LHCN-M2 (cell line): ENCODE measurements at places on chromosomes 6 and 20. TPM values are rescaled to one million over a fixed set of nuclear protein-coding genes. Genes with fewer than 3 reads are reported as not detected.

The TDRD6 gene
- not detected in 2 replicates for total RNA-seq

- DNase-seq = no peak
Measured at GRCh38 chr6:37083243-37084138, 78.0 kb downstream of the FGD2 start.

The RAET1E gene
- 1.3 and 2.8 TPM in 2 replicates for total RNA-seq

DNA sequence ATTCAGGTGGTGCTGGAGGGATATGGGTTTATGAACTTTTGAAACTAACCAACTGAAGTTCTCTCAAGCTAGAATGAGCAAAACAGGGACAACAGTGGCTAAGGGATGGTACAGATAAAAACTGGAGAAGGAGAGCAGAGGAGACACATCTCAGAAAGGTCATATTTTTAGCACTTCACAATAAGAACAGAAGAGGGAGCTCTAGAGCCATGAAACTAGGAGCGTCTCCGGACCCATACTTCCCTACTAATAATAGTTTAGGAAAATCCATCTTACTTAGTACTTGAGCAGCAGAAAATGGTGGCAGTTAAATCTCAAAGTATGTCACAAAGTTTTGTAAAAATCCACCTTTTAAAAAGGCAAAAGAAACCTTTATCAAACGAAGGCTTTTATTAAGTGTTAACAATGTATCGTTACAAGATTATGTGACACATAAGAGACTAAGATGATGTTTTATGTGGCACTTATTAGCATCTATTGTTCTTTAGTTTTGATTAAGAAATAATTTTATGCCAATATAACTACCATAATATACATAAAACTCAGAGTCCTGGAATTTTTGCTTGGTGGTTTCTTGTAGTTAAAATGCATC is 278.6 kb downstream of the TBC1D32 start:
- DNase-seq = peak; percentile 54

DNA sequence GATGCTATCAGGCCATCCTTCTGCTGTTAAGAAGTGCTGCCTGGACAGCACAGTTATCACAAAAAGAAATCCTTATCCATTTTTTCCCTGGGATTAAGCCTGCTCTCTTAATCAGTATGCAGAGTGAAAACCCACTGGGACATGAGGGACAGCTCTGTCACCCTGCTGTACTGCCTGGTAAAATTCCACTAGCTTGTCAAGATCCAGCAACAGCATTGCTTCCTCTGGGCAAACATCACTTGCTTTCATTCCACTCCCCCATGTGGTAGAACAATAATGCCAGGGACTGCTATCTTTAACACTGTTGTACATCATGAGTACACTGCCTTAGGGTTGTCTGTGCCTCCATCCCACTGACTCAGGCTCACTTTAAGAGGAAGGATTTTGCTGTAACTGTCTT is 331.3 kb downstream of the KIF16B start:
- peak; percentile 32 for DNase-seq

DNA sequence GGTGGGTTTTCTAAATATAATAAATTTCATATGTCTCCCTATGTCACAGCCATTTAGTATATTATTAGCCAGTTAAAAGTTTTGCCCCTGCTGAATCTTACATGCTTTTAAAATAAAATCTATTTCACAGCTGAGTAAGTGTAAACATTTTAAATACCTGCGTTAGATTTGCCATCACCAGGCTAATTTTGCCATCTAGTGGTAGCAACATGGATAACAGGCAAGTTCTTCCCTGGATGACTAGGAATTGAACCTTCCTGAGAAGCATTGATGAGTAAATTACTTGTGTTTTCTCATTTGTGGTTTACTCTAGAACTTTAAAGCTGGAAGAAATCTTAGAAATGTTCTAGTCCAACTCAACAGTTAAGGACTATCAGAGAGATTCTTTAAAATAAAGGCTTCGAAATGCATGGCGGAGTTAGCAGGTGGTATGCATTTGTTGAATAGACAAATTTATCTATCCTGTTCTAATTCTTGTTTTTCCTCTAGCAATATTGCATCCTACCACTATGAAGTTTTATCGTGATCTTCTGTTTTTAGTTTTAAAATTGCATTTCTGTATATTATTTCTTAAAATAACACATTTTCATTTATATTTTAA is 2.6 kb downstream of the PRSS35 start:
- DNase-seq = peak; percentile 57

The CTCFL gene
- not detected in 2 replicates for total RNA-seq

The TUBB1 gene
- not detected in 2 replicates for total RNA-seq

DNA sequence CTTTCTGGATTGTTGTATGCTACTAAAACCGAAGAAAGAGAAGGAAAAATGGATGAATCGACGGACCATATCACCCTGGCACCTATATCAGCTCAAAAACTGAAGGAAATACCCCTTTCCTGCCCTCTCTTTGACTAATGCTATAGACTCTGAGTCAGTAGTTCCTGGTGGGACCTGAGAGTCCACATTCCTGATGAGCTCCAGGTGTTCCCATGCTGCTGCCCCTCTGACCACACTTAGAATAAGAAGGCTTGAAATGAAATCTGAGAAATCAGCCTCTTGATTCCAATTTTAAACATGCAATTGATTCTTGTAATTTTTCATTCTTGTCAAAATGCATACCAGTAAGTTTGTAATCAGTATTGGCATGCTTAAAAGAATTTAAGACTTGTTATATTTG is 75.2 kb downstream of the PRL start:
- no peak for DNase-seq

DNA sequence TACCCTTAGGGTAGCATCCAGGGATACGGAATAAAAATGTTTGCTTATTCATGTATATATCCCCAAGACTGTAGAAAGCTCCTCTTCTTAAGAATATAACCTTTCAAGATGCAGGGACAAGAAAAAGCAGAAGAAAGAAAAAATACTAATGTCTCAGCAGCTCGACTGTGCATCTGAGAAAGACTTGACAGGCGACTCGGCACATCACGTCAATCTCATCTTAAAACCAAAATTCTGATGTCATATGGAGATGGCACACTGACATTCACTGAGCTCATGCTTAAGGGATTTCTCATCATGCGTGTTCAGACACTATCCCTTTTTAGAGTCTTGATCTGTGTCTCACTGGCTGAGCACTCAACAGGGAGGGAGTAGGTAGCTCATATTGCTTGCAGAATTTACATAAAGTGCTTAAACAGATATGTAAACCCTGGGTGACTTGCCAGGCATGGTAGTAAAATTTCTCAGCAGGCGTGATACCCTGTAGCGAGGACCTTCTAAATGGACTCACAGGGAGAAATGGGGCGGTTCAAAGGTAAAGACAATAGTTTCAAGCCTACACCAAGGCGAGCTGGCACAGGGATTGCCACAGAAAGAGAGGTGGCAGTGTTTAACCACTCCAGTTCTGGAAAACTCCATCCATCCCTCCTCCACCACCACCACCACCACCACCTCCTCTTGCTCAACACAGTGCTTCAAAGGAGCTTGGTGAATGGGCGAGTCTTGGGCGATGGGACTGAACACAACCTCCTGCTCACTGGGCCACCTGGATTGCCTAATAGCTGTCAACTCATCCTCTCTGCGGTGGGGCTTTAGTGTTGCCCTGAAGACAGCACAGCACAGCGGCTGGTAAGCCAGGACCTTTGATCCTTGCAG is 330.5 kb downstream of the TFAP2A start:
- no peak for DNase-seq

GRCh38 chr20:2688041-2688591 is 4.5 kb upstream of the EBF4 start:
- DNase-seq = peak; percentile 14

DNA sequence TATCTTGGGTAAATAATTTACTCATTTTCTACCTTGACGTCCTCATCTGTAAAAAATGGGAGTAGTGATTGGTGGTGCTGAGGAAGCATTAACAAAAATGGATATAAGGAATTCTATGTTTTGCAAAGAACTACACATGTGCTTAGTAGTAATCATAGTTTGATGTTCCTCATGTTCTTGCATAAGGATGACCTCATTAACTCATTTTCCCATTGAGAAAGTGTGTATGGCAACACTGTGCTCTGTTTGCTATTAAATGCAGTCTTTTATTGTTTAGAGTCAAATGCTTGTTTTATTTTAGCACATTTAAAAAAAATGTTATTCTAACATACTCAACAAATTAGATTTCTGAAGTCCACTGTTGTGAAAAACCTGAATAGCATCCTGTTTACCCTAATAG is 211.2 kb upstream of the RSPO3 start:
- DNase-seq = no peak

The ULBP2 gene
- total RNA-seq = 7.6 and 8.1 TPM in 2 replicates

The QRSL1 gene
- total RNA-seq = 10.1 and 11.0 TPM in 2 replicates

DNA sequence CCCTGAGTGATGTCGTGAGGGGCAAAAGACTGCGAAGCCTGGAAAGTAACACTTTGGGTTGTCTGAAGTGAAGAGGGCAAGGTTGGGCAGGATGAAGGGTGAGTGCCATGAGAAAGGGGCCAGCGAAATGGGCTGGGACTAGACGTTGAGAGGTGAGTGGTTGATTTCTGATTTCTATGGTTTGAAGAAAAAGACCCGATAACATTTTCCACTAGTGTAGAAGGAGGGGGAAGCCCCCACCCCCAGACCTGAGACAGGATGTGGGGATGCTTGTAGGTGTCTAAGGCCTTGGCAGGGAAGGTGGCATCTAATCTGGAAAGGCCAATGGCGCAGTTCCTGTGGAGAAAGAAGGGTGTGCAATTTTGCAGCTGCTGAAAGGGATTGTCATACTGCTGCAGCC is 25.3 kb upstream of the KIF3B start:
- no peak for DNase-seq

DNA sequence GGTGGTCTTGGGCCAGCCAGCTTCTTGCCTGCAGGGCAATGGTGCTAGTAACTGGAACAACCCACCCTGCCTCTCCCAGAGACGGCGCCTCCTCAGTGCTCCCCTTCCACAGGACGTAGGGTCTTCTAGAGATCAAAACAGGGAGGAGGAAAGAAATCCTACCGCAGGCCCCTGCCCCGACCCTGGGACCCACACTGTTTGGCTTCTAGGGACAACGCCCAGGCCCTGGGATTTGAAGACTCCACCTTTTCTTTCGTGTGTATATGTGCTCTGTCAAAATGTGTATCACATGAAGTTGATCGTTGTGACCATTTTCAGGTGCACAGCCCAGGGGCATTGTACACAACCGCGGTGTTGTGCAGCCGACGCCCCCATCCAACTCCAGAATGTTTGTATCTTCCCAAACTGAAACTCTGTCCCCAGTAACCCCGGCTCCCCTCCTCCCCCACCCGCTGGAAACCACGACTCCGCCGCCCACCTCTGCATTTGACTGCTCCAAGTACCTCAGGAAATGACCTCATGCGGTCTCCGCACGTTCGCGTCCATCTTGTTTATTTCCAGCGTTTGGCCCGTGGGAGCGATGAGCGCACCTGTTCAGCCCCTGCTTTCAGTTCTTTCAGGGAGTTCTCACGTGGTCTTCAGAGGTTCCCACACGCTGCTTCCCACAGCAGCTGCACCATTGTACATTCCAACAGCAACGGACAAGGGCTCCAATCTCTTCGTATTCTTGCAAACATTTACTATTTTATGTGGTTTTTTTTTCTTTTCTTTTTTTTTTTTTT is 3.4 kb upstream of the BHLHE23 start:
- peak; percentile 79 for DNase-seq

GRCh38 chr6:37988127-37988526 is 168.6 kb downstream of the ZFAND3 start:
- no peak for DNase-seq

The DTNBP1 gene
- 1.9 and 6.1 TPM in 2 replicates for total RNA-seq

The PSMB8 gene
- 39.8 and 55.6 TPM in 2 replicates for total RNA-seq

DNA sequence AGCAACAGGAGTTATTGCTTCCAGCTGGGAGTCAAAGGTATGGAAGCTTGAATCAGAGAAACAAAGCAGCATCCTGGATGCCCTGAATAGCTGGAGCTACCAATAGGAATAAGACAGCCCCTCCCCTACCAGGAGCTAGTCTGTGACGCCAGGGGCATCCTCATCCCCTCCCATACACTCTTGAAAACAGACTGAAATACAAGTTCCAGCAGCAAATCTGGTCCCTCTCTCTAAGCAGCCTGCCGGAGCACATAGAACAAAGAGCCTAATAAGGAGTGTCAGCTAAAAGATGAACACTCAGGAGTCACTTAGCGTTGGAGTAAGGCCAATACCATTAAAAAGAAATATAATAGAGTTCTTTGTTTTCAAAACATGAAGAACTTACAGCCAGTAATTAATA is 25.6 kb downstream of the FILIP1 start:
- no peak for DNase-seq

GRCh38 chr6:44542401-44543116 is 155.1 kb downstream of the CDC5L start:
- DNase-seq = no peak

GRCh38 chr6:31075528-31075927 is 36.8 kb downstream of the C6orf15 start:
- DNase-seq = peak; percentile 71

The XKR7 gene
- under 0.01 TPM in 1 of 2 replicates, not detected in the other for total RNA-seq

The CST4 gene
- not detected in 2 replicates for total RNA-seq

The ATP9A gene
- total RNA-seq = 1.8 and 2.0 TPM in 2 replicates

GRCh38 chr6:49519660-49520059 is 19.9 kb downstream of the GLYATL3 start:
- no peak for DNase-seq

- DNase-seq = no peak
Measured at GRCh38 chr20:31824125-31824485, 4.9 kb downstream of the MYLK2 start.

GRCh38 chr6:5486214-5486613 is 224.9 kb downstream of the FARS2 start:
- DNase-seq = no peak

The PRDM13 gene
- under 0.01 TPM in 1 of 2 replicates, not detected in the other for total RNA-seq

The DBNDD2 gene
- 0.29 and 1.3 TPM in 2 replicates for total RNA-seq

DNA sequence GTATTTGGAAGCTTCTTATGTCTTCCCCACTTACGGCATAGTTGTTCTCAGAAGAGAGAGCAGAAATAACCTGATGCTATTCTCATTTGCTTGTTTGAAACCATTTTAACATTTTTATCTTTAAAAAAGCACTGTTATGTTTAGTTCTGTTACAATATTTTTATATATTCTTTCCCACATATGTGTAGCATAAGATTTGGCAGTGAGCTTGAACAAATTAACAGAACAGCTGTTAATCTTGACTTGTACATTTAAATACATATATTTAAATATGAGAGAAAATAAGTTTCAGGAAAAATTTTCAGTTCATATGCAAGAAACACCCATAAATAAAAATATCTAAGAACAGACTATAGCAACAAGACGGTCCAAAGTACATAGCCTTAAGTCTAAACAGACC is 431.7 kb upstream of the IRAK1BP1 start:
- no peak for DNase-seq

The PI3 gene
- not detected in 2 replicates for total RNA-seq

DNA sequence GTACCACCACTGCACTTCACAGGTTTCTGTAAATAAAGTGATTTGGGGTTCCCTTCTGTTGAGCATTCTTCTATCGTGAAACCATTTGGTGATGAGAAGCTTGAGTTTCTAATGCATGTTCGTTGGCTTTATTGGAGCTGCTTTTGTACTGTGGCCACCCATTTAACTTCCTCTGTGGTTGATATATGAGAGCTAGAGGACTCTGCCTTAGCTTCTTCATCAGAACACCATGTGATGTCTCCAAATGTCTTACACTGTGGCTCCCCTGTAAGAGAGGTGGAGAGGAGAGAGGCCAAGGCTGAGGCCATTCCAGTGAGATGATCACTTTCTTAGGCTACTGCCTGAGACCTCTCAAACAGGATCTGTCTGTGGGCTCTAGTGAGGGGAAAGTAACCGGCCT is 114.5 kb downstream of the SLC16A10 start:
- DNase-seq = no peak
